Stomach (tissue), 19 donors: ENCODE measurements at places on chromosomes 7 and 10. TPM values are rescaled to one million over a fixed set of nuclear protein-coding genes. Genes with fewer than 3 reads are reported as not detected.

Gene CALHM3
- not detected for total RNA-seq

- no peak for DNase-seq
These were observed 28.1 kb downstream of the CSGALNACT2 start for GRCh38 chr10:43166207-43166879.

Gene KNDC1
- total RNA-seq = 1.0 TPM

GRCh38 chr10:97356318-97356914, 21.9 kb upstream of the FRAT2 start:
- DNase-seq = no peak

- no peak for DNase-seq
These were observed 1.5 kb downstream of the KCP start for GRCh38 chr7:128908750-128909624.

Gene PILRA
- 10.0 TPM for total RNA-seq

DNA sequence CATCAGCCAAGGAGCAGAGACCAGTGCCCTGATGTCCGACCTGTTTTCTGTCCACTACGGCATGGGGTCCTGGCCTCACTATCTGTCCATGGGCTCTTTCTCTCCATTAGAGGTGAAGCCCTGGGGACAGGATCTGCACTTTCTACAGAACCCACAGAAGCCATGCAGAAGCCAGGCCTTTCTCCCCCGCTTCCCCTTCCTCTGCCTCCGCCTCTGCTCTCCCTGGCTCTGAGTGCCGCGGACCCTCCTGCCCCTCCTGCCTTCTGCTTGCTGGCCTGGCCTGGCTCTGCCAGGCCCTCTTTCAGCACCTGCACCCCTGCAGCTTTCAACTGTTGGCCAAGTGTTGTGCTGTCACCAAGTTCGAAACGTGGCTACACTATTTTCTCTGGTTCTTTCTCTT, 439.8 kb upstream of the ZMIZ1 start:
- no peak for DNase-seq

GRCh38 chr10:71031026-71031425, 142.7 kb upstream of the PCBD1 start:
- no peak for DNase-seq

- DNase-seq = no peak
These were observed at the start of gene DPY19L1 for GRCh38 chr7:35037211-35037525. Gene DPY19L1 (minus strand): TSS chr7:35037485. CDS start chr7:35037394, 91 bp downstream.

- no peak for DNase-seq
These were observed 135.8 kb downstream of the KMT2E start for GRCh38 chr7:105149827-105150226.

Gene COPG2
- total RNA-seq = 27.4 TPM

DNA sequence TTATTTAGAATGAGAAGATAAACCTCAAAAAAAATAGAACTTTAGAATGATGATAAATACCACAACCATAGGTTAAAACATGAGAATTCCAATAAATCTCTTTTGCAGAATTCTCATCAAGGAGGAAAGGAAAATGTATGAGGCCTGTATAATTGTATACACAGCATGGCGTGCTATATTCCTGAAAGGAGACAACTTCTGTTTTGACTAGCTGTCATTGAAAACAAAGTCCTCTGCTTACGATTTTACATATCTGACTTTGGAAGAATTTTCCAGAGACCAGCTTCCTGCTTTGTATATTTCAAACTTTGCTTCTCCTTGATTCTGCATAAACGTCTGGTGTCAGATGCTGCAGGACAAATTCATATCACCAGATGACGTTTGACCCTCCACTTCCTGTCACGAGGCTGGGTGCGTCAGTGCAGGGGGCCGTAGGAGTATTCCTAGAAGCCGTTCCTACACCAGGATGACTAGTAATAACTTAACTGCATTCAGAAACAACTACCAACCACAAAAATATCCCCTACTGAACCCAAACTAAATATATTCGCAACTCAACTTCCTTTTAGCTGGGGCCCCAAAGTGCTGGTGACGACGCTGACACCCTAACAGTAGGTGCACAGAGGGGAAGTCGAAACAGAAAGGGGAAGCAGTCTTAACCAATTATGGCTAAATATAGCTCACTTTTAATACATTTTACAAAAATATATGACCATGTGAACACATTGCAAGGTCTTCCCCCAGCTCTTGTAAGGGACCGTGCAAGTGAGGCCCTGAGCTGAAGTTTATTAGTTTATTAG, 178.6 kb upstream of the INHBA start:
- DNase-seq = no peak

DNA sequence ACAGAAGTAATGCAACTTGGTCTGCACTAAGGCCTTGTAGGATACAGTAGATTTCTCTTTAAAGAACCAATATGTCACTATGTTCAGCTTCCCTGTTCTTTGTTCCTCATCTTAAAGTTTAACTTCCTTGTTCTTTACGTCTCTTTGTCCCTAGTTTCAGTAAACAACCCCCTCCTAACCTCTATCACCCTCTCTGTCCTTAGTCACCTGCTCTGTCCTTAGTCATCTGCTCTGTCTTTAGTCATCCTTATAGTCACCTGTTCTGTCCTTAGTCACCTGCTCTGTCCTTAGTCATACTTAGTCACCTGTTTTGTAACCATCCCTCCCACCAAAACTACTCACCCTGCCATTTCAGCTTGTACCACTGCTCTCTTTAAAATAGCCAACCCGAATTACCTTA, 144.6 kb upstream of the TMEM106B start:
- DNase-seq = no peak

DNA sequence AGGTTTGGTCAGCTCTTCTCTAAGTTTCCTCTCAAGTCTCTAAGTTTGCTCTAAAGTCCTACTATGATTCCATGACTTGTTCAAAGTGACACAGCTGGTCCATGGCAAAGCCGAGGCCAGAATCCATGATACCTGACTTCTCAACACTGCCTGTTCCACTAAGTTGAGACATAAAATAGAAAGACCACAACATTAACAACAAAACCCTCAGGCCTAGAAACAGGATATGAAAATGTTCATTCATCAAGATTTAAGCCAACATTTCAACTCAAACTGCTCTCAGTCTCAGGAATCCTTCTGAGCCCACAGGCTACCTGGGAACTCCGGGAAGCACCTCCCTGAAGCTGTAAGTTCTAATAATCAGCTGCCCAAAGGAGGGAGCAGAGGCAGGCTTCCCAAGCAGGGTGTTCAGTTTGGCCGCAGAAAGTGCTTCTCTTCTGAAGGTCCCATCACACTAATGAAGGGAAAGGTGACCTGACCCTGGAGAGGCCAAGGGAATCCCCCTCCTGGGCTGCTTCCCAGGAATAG, 62.9 kb downstream of the STK17A start:
- no peak for DNase-seq

- no peak for DNase-seq
These were observed 185.6 kb downstream of the LRMDA start for GRCh38 chr10:75616874-75617478.

DNA sequence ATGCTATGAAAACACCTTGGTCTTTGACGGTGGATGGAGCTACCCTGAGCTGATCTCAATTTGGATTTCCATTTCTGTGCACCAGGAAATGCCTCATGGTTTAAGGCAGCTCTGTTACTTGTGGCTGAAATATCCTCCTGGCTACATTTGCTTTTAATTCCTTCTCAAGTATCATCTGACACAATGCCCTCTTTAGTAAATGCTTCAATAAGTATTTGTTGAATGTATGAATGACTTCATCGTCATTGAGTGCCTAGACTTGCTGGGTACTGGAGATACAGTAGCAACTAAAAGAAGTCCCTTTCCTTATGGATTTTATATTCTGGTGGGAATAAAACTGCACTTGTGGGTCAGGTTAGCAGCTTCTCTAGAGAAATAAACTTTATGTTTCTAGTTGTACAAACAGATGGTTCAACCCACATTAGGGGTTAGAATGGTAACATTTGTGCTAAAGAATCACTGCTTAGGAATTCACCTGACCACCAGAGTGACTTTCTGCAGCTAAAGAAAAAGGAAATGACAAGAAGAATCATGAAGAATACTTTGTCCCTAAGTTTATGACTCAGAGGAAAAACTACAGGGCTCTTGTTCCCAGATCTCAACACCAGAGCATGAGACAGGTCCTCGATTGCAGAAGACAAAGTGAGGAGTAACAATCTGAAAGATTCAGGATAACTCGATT, 21.8 kb upstream of the SMNDC1 start:
- DNase-seq = no peak

DNA sequence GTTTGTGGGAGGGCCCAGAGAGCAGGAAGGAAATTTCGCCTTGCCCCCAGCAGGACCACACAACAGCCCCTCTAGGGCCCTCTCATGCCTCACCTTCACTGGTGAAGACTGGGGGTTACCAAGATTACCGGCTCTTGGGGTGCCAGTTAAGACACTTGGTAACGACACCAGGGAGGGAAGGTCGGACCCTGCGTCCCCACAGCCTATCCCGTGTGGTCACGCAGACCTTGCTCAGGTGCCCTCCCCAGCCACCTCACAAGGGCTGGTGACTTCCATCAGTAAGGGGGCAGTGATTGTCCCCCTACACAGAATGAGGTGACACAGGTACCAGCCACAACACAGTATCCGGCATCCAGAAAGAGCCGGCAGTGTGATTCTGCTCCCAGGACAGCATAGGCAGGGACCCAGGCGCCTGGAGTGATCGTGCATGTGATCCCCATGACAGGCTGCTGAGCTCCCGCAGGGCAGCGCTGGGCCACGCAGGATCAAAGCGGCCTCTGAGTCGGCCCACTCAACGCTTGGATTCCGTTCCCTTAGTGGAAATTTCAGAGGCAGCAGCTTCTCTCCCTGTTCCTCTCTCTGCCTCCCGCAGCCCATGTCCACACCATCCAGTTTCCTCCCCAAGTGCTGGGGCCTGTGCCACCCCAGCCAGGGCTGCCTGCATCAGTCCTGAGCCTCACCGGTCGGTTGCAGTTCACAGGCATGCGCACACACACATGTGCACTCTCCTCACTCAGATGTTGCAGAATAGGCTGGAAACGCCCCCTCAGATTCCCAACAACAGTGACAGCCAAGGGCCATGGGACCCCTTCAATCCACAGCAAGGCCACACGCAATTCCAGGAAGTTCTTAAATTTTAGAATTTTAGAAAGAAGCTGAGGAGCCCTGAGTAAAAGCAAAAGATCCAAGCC, 35.8 kb downstream of the CAMK2B start:
- peak; percentile 17 for DNase-seq

- no peak for DNase-seq
These were observed 260.1 kb downstream of the DNAJB6 start for GRCh38 chr7:157596881-157597280.

Gene GRM8
- total RNA-seq = not detected

Gene CD36
- total RNA-seq = 23.3 TPM

- DNase-seq = no peak
These were observed 15.6 kb downstream of the RBP3 start for GRCh38 chr10:47363781-47364180.

Gene GUSB
- total RNA-seq = 130 TPM

DNA sequence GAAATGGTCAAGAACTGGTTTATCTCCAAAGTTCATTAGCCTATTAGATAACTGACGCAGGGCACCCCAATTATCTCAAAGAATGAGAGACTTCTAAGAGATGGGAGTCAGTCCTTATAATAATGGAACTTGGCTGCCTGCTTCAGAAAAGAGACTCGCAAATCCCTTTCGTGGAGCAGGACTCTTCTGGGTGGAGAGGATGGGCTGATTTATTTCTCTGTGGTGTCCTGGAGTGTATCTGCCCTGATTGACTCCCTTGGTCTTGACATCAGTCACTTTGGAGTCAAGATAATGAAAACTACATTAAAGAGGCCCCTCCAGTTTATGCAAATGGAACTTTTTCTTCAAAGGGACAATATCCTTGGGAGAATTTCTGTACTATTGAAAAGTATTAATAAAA, 198.9 kb downstream of the HDAC9 start:
- DNase-seq = no peak

Gene UBN2
- total RNA-seq = 15.8 TPM

Gene HOXA2
- 1.1 TPM for total RNA-seq

DNA sequence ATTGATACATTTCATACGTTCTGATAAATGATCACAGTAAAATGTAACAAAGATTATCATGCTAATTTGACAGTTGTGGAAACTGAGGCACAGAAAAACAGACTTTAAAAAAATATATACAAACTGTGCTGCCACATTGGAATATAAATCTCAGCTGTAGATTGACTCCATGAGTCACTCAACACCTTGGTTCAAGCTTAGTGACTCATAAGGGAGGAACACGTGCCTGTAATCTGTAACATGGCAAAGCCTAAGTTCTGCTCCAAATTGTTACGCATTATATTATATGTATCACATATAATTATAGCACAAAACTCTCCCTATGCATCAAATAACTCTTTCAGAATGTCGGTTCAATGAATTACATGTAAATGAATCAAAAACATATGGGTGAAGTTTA, 1047.5 kb downstream of the GATA3 start:
- DNase-seq = no peak

- DNase-seq = peak; percentile 80
These were observed at the start of gene SEMA3A for GRCh38 chr7:84194484-84195271. Gene SEMA3A (minus strand): TSS chr7:84194789. CDS start chr7:84194586, 203 bp downstream.

GRCh38 chr7:26583094-26583648, 281.2 kb downstream of the SKAP2 start:
- no peak for DNase-seq

Gene LRIT1
- not detected for total RNA-seq

DNA sequence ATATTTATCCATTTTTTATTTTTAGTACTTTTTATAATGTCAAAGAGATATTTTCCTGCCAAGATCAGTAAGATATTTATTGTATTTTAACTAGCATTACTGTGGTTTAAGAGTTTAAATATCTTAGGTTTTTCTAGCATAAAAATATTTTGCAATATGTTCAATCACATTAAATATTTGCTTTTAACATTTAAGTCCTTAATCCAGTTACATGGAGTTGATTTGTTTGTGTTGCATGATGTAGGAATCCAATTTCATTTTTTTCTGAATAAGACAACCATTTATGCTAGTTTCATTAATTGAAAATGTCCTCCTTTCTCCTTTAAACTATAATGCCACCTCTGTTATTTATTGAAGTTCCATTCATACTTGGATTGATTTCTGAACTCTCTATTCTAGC, 41.8 kb downstream of the CAV1 start:
- DNase-seq = no peak

GRCh38 chr7:95886501-95887090, 114.2 kb downstream of the DYNC1I1 start:
- no peak for DNase-seq

GRCh38 chr7:73830681-73831583, at the start of gene CLDN4:
Gene CLDN4 (plus strand): TSS chr7:73830996. CDS start chr7:73831202, 206 bp downstream.
- peak; percentile 95 for DNase-seq

GRCh38 chr7:74722153-74722552, 51.7 kb upstream of the NCF1 start:
- DNase-seq = peak; percentile 71

Gene ATRNL1
- 7.0 TPM for total RNA-seq

GRCh38 chr7:611281-611810, 91.7 kb upstream of the PDGFA start:
- DNase-seq = no peak

- no peak for DNase-seq
These were observed 106.5 kb upstream of the INSIG1 start for GRCh38 chr7:155191137-155191536.

GRCh38 chr10:23055424-23056185, 39.8 kb upstream of the MSRB2 start:
- DNase-seq = no peak

DNA sequence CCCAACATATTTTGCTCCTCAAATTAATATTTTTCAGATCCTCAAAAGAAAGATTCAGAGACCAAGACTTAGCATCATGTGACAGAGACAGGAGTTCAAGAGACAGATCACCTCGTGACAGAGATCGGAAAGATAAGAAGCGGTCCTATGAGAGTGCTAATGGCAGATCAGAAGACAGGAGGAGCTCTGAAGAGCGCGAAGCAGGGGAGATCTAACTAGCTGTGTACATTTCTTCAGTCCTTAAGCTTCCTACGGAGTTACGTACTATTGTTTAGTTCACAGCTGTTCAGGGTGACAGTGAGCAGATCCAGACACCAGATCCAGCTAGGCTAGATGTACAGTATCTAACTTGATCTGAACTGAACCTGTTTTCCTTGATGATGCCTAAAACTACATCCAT, 61.3 kb downstream of the KLRG2 start:
- DNase-seq = peak; percentile 73
